Natural killer cell (primary cell): ENCODE measurements at places on chromosomes 2 and 18.

GRCh38 chr2:143623909-143624260, 494.7 kb downstream of the ARHGAP15 start:
- DNase-seq, result no peak

DNA sequence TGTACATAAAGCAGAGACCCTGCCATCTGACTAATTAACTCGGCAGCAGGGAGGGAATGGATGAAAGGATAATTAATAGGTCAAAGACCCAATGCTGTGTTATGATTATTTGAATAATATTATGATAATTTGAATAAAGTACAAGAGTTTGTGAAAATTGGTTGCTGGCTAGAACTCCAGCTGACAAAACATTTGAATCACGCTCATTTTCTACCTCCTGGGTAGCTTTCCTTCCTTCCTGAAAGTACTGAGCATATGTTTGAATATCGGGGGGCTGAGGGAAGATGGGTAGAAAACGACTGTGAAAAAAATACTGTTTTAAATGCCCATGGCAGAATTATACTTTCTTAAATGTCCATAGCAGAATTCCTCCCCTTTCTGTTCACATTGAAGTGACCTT, 243.6 kb upstream of the RBMS1 start:
- no peak for DNase-seq

DNA sequence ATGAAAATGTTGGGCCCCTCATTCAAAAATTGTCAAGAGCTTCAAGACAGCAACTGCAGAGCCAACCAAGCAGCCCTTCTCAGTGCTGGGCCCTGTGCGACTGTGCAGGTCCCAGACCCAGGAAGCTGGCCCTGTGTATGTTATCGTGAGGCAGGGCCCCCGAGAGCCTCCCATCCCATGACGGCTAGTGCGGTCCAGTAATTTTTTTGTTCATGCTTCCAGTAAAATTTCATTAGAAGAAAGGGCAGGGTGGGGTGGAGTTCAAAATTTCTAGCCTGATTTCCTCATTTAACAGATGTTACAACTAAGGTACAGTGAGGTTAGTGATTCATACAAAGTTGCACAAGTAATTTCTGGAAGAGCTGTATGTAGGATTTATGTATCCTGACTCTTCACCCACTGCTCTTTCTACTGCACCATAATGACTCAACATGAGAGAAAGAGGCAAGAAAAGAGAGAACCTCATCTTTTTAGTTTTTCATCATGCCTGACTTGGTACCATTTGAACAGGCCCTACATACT, 105.5 kb downstream of the ZEB2 start:
- DNase-seq, result no peak

GRCh38 chr2:98806236-98806697, 75.3 kb upstream of the MGAT4A start:
- DNase-seq, result no peak

- no peak for DNase-seq
Observed at GRCh38 chr2:124079045-124079444, 54.0 kb downstream of the CNTNAP5 start.

DNA sequence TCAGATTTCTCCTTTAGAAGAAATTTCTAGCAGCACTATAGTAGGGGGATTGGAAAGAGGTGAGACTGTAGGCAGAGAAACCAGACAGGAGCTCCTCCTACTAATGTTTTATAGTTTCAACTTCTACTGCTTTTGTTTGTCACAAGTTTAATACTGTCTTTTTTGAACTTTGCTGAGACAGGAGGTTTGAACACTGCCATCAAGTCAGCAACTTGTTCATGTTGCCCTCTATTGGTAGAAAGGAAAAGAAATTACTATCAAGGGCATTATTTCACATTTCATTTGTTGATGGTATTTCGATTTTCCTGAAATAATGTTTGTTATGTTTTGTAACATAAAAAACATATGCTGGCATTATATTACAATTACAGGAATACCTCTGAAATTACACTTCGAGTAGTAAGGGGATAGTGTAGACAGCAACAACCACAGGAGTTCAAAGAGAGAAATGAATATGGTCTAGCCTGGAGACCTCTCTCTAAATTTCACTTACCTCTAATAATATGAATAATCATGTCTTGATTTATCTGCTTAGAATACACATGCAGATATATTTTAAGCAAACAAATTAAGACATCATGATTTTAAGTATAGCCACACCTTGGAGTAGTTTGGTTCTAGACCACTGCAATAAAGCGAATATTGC, 12.4 kb upstream of the CCDC88A start:
- DNase-seq, result peak; percentile 60

DNA sequence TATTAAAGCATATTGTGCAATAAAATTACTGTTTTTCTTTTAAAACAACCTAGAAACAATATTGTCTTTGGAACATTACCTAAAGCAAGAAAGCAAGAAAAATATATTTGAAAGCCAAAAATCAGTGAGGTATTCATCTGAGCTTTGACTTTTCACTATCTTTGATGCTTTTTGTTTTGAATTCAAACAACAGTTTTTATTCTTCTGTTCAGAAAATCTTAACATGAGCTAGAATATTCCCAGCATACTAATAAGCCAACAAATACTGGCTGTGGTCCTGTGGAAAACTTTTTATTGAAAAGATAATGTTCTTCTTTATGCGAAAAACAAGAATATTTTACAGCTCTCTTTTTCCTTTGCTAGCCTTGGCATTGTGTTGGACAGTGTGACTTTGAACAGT, 19.8 kb downstream of the FAM171B start:
- no peak for DNase-seq

DNA sequence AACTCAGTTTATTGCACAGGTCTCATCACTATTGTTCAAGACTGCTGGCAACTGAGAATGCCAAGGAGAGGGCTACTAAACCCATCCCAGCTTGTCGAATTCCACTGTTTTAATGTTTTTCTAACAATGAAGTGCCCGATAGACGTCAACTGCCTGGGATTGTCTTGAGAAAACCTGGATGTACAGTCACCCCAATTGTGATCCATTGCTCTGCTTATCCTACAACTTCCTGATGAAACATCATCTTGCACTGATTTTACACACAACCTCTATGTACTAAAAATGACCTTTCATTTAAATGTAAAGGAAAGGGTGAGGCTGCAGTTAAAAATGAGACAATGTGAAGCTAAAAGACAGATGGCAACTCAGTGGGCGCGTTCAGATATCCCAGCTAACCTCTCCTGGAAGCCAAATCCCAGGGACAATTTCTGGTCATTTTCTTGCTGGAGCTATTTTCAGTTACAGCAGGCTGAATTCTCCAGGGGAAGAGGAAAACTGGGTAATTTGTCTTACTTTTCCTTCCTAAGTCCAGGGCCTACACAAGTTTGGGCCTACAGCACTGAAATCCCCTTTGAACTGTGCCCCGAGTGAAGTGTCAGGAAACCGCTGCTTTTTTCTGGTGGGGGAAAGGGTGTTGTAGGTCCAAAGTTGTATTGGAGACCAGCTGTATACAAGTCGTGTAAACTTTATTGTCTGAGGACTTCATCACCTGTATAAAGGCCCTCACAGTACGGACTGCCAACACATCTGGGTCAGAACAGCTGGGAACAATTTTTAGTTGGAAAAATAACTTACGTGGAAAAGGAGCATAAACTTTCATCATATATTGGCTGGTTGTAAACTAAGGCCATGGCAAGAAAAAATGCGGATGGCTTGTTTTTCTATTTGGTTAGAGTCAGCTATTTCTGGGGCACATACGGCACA, 68.9 kb upstream of the LTBP1 start:
- DNase-seq, result no peak

- DNase-seq, result no peak
Observed at GRCh38 chr18:48238636-48239035, 170.5 kb downstream of the ZBTB7C start.

GRCh38 chr2:224333726-224334482, 68.0 kb downstream of the FAM124B start:
- no peak for DNase-seq

DNA sequence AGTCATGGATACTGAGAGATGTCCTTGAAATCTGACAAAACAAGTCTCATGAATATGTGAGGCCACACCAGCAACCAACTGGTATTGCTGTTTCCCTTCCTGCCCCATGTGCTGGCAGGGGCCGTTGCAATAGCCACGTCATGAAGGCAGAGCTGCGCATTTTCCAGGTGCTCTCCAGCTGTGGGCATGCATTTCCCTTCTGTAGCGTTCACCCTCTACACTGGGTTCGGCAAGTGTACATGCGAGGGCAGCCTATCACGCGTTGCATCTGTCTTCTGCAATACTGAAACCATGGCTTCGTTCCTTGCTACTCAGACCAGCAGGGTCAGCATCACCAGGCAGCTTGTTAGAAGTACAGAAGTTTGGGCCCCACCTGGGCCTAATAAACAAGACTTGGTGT, 17.4 kb downstream of the ARL4C start:
- DNase-seq, result no peak

GRCh38 chr2:240410808-240411207, 24.7 kb upstream of the GPC1 start:
- DNase-seq, result peak; percentile 9

DNA sequence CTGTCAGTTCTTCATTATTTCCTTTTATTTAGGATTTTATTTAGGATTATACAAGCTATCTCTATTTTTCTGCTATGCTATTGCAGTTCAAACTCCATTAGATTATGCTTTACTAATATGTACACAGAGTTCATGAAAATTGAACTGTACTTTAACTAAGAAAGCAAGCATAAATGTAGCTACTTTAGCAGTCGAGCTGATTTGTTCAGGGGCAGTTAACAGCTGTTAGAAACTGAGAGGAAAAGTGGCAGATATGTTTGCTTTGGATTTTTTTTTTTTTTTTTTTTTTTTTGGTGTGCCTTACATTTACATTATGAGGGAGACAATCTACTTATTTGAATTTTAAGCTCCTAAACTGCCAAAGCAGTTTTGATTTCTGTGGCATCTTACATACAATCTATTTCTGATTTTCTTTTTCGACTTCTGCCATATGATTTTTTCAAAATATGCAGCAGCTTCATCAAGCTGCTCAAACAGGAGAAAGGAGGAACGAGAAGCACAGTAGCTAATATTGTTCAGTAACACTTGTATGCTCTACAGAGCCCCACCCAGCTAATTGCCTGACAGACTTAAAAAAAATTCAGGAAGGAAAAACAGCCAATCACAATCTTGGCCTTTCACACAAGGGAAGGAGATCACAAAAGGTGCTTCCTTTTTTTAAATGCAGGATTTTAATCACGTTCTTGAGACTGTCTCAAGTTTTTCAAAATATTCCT, 233.4 kb upstream of the SIX3 start:
- DNase-seq, result peak; percentile 4

DNA sequence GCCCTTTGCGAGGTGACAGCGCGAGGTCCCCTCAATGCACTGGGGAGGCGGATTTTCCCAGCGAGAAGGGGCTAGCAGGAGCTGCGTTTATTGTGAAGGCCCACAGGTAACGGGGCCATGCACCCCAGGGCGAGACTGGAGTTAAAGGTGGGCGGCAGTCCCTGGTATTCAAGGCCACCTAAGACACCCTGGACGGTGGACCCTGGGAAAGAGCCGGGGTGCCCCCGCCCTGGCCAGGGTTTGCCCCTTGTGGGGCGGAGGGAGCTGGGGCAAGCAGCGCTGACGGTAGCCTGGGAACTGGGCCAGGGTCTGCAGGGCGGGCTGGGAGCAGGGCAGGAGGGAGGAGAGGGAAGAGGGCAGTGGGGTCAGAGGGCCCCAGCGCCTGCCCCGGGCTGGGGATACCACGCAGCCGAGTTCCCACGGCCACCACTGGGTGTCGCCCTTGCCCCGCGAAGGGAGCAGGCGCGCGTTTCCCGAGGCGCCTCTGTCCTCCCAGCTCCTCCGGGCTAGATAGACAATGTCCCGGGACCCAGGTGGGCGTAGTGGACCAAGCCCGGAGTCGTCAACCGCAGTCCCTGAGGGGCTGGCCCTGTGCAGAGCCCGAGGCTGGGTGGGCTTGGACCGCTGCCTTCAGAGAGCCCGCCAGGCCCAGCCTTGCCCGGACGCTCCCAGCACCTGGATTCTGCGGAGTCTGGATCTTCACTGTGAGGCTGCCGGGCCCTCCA, 80.2 kb downstream of the SMAD4 start:
- peak; percentile 74 for DNase-seq

DNA sequence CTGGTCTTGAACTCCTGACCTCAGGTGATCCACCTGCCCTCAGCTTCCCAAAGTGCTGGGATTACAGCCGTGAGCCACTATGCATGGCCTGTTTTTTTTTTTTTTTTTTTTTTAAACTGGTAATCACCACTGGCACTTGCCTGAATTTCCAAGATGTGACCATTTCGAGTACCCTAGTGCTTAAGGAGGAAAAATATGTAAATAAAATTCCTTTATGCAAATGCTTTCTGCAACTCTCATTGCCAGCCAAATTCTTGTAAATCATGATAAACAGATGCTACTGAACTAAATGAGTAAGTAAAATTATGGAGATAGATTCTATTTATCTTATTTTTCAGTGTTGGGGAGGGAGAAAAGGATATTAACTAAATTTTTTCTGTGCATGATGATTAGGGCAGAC, 18.6 kb downstream of the CDCA7 start:
- no peak for DNase-seq

DNA sequence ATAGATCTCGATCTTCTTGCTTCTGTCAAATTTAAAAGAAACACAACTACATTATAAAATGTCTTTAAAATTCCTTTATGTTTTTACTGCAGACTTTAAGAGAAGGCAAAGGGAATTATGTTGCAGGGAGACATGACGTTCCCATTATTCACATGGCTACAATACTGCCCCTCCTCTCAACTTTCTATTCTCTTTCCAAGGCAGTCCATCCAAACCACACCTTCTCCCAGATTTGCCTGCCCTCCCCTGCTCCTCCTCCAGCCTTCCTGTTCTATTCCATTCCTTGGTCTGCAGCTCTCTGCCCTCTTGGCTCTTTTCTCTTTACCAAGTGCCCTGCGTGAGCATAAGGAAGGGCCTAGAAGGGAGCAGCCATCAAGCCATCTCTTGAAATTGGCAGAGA, 61.3 kb downstream of the NABP1 start:
- no peak for DNase-seq

DNA sequence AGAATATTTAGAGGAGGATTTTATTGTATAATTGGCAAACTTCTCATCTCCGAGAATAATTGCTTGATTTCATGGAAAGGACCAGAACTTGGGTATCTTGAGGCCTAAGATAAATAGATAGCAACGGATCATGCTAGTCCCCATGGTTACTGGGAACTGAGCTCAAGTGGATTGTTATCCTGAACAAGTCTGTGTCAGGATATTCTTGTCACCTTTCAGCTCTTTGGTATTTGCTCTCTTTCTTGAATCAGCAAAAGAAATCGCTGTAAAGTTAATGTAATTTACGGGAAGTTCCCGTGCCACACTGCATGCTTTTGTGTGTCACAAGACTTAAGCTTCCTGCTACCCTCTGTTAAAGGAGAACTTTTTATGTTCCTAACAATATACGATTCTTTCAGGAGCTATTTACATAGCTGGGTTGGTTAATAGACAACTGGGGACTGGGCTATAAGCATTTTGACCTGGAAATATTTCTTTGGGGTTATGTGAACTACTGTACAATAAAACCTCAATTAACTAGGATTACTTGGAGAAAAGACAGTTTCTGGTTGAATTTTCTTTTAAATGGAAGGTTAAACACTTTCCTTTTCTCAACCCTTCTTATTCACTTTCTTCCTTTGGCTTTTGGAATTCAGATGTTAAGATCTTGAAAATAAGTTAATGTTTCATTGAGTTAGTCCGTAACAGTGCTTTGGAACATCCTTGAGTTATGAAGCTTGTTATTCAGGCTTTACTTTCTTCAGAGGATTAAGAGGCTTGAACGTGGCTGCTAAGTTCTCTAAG, 151.2 kb downstream of the FMNL2 start:
- no peak for DNase-seq
